Stimulated activated CD8-positive, alpha-beta memory T cell treated with anti-CD3 and anti-CD28 coated beads, Interleukin-15, amount 100 ng/mL, for 24 hours (primary cell): ENCODE measurements at places on chromosomes 3 and 15.

DNA sequence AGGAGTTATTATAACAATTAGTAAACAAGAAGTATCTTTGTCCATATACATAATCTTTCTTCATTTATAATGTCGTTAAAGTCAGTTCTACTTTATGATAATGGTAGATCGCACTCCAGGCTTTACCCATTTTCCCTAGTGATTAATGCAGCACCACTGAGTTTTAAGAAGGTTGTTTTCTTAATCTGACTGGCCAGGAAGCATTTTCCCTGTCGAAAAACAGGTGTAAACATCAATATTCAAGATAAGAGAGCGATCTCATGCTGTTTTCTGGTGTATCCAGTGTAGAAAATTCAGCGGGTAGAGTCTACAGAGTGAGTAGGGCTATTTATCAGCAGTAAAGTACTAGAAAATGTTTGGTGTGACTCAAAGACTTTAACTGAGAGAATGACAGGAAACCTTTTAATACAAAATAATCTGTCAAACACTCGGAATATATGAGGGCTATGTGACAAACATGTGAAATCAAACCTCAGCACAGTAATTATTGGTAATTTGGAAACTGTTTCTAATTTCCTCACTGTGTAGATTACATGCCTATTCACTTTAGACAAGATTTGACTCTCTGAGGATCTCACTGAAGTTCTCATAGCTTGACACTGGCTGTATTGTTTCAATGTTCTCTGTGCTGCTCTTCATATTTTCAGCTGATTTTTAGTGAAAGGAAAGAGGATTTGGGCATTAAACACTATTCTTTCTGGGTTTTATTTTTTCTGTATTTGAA, 1013.2 kb downstream of the VGLL3 start:
- DNase-seq, result no peak

- no peak for DNase-seq
These were observed 175.0 kb downstream of the C3orf38 start for GRCh38 chr3:88324788-88325187.

DNA sequence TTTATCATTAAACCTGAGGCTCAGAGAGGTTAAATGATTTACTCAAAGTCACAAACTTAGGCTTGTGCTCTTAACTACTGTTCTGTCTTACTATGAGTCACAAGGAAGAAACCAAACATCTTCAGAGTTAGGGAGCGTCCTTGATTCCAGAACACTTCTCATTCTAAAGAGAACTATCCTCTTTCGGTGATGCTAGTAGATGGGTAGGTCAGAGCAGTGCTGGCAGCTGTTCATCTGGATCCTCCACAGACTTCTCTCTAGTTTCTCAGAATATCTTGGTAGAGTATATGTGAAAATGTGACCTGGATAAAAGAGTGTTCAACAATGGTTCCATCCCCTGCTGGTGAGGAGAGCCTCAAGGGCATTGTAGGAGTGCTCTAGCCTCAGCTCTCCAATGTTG, 3.3 kb downstream of the ARL6IP5 start:
- no peak for DNase-seq

- DNase-seq, result no peak
These were observed 36.7 kb upstream of the SECISBP2L start for GRCh38 chr15:49082960-49083359.

DNA sequence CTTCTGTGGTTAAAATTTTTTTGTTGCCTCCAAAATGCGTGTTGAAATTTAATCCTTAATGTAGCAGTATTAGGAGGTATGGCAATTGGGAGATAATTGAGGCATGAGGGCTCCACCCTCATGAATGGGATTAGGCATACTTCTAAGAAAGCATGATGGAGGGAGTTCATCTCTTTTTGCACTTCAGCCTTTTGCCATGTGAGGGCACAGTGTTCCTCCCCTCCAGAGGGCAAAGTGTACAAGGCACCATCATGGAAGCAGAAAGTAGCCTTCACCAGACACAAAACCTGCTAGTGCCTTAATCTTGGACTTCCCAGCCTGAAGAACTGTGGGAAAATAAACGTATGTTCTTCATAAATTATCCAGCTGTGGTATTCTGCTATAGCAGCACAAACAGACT, 429.5 kb downstream of the ZIC1 start:
- DNase-seq, result no peak

DNA sequence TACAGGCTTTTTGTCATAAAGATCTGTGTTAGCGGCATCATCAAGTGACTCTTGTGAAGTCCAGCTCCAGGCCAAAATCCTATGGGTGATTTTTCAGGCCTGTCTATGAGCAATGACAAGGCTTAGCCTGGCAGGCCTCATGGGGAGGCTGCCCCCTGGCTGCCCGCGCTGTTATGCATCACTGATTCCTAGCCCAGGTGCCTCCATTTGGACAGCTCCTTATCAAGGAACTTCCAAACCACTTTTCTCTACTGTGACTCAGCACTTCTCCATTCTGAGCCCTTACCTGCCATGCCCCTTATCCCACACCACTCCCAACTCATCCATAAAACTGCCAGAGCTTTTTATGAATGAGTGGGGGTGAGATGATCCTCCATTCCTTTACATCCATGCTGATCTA, 91.5 kb upstream of the C3orf80 start:
- DNase-seq, result no peak
